Thoracic aorta (tissue), 2 donors: ENCODE measurements at places on chromosomes 7 and 10. TPM values are rescaled to one million over a fixed set of nuclear protein-coding genes. Genes with fewer than 3 reads are reported as not detected.

The CPVL gene
- 21.0 TPM for total RNA-seq

The OIT3 gene
- total RNA-seq, result not detected

The LRRC4 gene
- total RNA-seq, result 0.85 TPM

The OR2AE1 gene
- 0.41 TPM for total RNA-seq

The ADRB1 gene
- total RNA-seq, result 0.27 TPM

The FKBP14 gene
- total RNA-seq, result 15.2 TPM

The AGMO gene
- 0.85 TPM for total RNA-seq

The C10orf105 gene
- total RNA-seq, result not detected

The SMO gene
- 16.4 TPM for total RNA-seq

The ARHGEF35 gene
- 1.1 TPM for total RNA-seq

The DCLRE1A gene
- 4.2 TPM for total RNA-seq

The SFTPA1 gene
- not detected for total RNA-seq
